Activated naive CD8-positive, alpha-beta T cell treated with anti-CD3 and anti-CD28 coated beads, Interleukin-2, amount 50 U/mL, for 24 hours (primary cell): ENCODE measurements at places on chromosomes 3 and 15.

- no peaks in the 10 kb centered on the region for H3K36me3 ChIP-seq
- no peak for DNase-seq
- peaks cover 1% of the 10 kb centered on the region for H3K27me3 ChIP-seq
Observed at GRCh38 chr3:73789825-73790444, 165.2 kb upstream of the PDZRN3 start.

- H3K36me3 ChIP-seq: no peaks in the 10 kb centered on the region
- H3K4me1 ChIP-seq: no peaks in the 10 kb centered on the region
- H3K27me3 ChIP-seq: peaks cover 9% of the 10 kb centered on the region
- no peak for DNase-seq
- no peak overlapping the region for H3K27ac ChIP-seq
- no peak overlapping the region for H3K4me3 ChIP-seq
Observed at GRCh38 chr3:142915636-142916035, 26.8 kb upstream of the PCOLCE2 start.

DNA sequence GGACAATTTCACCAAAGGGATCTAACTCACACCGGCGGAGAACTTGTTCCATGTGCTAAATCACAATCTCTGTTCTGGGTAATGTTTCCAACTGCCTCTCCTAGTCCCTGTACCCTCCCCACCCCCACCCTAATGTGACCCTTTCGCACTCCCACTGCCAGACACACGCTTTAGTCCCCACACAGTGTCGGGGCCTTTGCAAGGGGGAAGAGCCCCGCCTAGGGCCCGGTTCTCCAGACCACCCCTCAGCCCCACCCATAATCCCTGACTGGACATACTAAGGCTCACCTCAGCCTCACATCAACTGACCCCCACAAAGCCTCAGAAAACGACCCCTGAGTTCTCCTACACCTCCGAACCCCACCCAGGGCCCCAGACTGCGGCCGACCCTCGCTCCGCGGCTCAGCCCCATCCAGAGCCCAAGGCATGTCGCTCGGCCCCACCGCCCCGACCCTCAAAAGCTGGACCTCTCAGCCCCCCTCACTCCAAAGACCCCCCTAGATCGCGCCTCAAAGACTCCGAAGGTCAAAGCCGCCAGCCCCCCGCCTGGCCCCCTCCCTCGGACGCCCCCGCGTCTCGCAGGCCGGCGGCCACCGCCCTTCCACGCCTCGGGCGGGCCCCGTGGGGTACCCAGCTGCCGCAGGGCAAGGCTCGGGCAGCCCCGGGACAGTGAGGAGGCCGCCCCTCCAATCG lies 72.0 kb upstream of the MAP4 start:
- peak; percentile 30 for DNase-seq
- peaks cover 15% of the 10 kb centered on the region for H3K36me3 ChIP-seq
- peaks cover 31% of the 10 kb centered on the region for H3K4me1 ChIP-seq
- peak overlapping the region; percentile 74 for H3K27ac ChIP-seq
- no peaks in the 10 kb centered on the region for H3K27me3 ChIP-seq

DNA sequence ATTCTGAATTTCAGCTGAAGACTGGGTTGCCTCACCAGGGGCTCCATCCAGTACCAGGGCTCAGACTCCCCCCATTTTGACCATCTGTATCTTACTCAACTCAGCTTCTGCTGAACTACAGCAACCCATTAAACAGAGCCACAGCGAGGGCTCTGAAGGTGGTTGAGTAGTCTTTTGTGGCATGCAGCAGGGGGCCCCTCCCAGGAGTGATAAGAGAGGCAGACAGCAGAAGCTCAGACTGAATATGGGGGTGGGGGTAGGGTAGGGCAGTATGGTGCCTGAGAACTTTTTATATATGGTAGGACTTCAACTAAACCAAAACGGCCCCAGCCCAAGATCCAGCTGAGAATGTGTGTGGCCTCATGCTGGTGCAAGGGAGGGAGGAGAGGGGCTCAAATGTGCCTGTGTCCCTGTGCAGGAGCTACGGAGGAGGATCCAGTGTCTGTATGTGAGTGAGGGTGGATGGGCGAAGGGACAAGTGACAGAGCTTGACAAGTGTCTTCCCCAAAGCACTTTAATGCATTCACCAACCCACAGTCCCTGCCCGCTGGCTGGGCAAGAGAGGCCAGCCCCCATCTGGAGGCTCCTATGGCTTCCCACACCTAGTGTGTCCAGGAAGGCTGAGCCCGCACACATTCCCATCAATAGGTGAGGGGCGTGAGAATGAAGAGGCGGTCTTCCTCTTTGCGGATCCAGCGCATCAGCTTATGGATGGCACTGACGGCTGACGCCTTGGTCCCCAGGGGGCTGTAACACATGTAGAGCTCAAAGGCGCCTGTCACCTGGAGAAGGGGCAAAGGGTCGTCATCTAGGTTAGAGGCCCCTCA lies 4.9 kb upstream of the MST1R start:
- H3K27me3 ChIP-seq: no peaks in the 10 kb centered on the region
- DNase-seq: no peak

GRCh38 chr3:141623691-141624090 lies 114.4 kb upstream of the RNF7 start:
- H3K4me1 ChIP-seq: no peaks in the 10 kb centered on the region
- no peak overlapping the region for H3K4me3 ChIP-seq
- H3K36me3 ChIP-seq: no peaks in the 10 kb centered on the region
- no peaks in the 10 kb centered on the region for H3K27me3 ChIP-seq
- H3K27ac ChIP-seq: no peak overlapping the region

- H3K4me1 ChIP-seq: peaks cover 14% of the 10 kb centered on the region
- peaks cover 2% of the 10 kb centered on the region for H3K27me3 ChIP-seq
- no peak overlapping the region for H3K27ac ChIP-seq
- DNase-seq: no peak
- H3K4me3 ChIP-seq: no peak overlapping the region
Observed at GRCh38 chr3:143080196-143080595, 39.4 kb upstream of the CHST2 start.

GRCh38 chr3:47005212-47006144 lies 26.0 kb downstream of the NBEAL2 start:
- H3K27ac ChIP-seq: no peak overlapping the region
- H3K4me3 ChIP-seq: no peak overlapping the region
- H3K36me3 ChIP-seq: peaks cover 14% of the 10 kb centered on the region
- no peak for DNase-seq

DNA sequence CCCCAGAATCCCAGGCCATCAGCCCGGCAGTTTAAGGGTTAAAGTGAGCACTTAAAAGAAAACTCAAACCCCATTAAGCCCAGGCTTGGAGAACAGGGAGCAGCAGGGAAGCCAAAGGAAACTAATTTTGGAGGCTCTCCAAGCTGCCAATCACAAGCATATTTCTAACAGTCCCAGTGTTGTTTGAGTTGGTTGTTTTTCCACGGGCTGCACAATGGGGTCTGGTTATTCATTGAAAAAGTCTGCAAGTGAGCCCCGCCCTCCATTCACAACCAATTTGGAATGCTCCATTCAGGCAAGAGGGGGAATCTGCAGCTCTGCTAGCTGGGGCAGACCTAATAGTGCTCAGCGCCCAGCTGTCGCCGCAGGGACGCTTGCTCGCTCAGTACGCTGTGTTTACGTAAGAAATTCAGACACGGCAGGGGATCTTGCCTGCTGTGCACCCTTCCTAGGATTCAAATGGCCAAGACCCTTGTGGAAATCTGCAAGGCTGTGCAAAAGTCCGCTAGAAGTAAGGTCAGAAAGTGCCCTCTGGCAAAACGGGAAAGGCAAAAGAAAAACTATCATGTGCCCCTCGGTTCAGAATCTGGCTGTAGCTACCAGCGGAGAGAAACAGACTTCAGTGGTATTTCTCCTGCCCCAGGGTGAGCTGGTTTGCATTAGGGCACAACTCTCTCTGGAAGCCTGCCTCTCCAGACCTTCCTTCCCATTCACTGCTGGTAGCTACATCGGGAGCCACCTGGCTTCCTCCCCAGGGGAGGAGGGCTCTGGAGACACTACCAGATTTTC lies 11.0 kb downstream of the ETV5 start:
- H3K27me3 ChIP-seq: peaks cover 67% of the 10 kb centered on the region
- H3K4me3 ChIP-seq: peak overlapping the region; percentile 46
- no peak for DNase-seq
- H3K36me3 ChIP-seq: no peaks in the 10 kb centered on the region
- H3K27ac ChIP-seq: no peak overlapping the region

DNA sequence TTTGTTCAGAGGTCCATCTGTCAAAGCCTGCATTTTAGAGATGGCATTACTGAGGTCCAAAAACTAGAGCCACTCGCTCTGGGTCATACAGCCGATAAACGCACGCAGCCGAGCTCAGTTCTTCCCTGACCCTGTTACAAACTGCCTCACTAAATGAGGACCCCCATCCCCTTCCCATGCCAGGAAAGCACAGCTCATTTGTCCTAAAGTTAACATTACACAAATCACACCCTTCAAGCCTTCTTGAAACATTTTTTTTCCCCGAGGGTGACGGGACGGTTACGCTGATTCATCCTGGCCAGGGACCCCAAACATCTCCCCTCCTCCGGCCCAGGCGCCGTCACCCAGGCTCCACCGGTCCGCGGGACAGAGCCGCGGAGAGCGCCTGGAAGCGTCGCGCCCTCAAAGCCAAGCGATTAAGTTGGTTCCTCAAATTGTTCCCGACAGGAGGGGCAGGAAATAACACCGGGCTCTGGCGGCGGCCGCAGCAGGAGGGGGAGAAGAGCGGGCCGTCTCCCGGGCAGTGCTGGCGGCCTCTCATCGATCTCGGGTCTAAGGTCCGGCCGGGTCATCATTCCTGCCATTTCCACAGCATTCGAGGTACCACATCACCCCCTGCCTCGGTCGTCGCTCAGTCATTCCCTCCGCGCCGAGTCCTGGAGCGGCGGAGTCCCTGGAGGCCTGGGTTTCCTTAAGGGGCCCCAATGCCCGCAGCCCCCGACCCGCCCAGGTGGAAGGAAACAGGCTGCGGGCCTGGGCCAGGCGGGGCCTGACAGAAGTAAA lies 619 bp upstream of the CMTM8 start:
- H3K4me3 ChIP-seq: peak overlapping the region; percentile 51
- H3K4me1 ChIP-seq: peaks cover 15% of the 10 kb centered on the region
- peak; percentile 5 for DNase-seq
- peaks cover 10% of the 10 kb centered on the region for H3K27me3 ChIP-seq

DNA sequence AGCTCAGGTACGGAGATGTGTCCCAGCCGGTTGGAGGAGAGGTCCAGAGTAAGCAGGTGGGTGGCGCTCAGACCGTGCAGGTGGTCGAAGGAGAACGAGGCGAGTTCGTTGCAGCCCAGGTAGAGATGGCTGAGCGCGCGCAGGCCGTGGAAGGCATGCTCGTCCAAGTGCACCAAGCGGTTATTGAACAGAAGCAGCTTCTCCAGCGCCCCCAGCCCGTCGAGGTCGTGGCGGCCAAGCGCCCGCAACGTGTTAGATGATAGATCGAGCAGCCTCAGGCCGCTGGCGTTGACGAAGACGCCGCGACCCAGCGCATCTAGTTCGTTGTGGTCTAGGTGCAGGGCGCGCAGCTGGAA lies 648 bp downstream of the AMIGO3 start:
- H3K36me3 ChIP-seq: peaks cover 8% of the 10 kb centered on the region
- no peak overlapping the region for H3K27ac ChIP-seq
- no peak for DNase-seq
- peaks cover 28% of the 10 kb centered on the region for H3K4me1 ChIP-seq
- peak overlapping the region; percentile 75 for H3K4me3 ChIP-seq
- no peaks in the 10 kb centered on the region for H3K27me3 ChIP-seq

GRCh38 chr3:128071771-128072453 lies 19.7 kb downstream of the SEC61A1 start:
- H3K36me3 ChIP-seq: peaks cover 31% of the 10 kb centered on the region
- H3K4me3 ChIP-seq: no peak overlapping the region
- H3K27me3 ChIP-seq: no peaks in the 10 kb centered on the region
- peaks cover 17% of the 10 kb centered on the region for H3K4me1 ChIP-seq

- H3K4me1 ChIP-seq: no peaks in the 10 kb centered on the region
- no peak overlapping the region for H3K4me3 ChIP-seq
- no peak overlapping the region for H3K27ac ChIP-seq
- no peaks in the 10 kb centered on the region for H3K36me3 ChIP-seq
- peaks cover 3% of the 10 kb centered on the region for H3K27me3 ChIP-seq
- no peak for DNase-seq
Observed at GRCh38 chr15:65368302-65369211, 9.2 kb downstream of the IGDCC3 start.

DNA sequence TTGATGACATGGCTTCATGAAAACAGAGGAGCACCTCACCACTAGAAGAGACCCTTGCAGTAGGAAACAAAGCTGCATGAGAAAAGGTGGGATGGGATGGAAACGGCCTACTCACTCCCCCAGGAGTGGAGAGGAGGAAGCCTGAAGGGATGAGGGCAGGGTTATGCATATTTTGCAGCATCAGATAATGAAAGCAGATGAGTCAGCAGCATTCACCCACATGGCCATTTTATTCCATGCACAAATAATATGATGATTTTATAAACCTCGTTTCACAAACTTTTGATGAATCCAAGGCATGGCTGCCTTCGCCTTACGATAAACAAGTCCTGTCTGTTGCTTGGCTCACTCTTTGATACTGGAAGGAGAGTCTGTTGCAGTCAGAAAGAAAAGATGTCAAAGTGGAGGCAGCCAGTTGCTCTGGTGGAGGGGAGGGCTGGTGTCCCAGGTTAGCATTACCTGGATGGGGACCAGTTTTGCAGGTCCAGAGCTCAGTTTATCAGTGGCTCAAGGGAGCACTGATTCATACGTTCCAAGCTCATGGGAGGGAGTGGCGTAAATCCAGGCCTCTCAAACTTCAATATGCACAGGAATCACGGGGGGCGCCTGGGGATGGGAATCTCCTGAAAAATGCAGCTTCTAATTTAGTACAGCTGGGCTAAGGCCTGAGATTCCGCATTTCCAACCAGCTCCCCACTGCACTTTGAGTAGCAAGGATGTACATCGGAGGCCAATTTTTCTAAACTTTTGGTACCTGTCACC lies 9.2 kb upstream of the EHD4 start:
- no peaks in the 10 kb centered on the region for H3K4me1 ChIP-seq
- no peaks in the 10 kb centered on the region for H3K36me3 ChIP-seq
- no peak overlapping the region for H3K4me3 ChIP-seq
- H3K27ac ChIP-seq: no peak overlapping the region
- H3K27me3 ChIP-seq: peaks cover 4% of the 10 kb centered on the region

DNA sequence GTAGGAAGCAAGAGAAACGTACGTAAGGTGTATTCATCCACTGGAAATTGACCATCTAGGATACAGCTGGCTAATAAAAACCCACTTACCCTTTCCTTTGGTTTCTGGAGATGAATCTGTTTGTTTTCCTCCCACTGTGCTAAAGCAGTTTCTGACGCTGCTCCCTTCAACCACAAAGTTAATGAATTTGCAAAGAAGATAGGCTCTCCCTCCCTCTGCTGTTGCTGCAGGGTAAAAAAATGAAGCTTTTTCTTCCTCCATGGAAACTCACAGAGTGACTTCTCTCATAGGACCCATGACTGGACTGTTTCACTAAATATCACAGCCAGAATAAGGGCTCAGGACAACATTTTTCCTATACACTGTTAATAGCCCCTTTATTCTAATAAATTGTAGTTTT lies 172.1 kb upstream of the LRRN1 start:
- H3K4me3 ChIP-seq: no peak overlapping the region
- H3K4me1 ChIP-seq: no peaks in the 10 kb centered on the region
- no peak overlapping the region for H3K27ac ChIP-seq
- H3K27me3 ChIP-seq: no peaks in the 10 kb centered on the region
- H3K36me3 ChIP-seq: no peaks in the 10 kb centered on the region

- H3K4me1 ChIP-seq: peaks cover 40% of the 10 kb centered on the region
- H3K27ac ChIP-seq: peak overlapping the region; percentile 51
- H3K27me3 ChIP-seq: no peaks in the 10 kb centered on the region
- H3K4me3 ChIP-seq: peak overlapping the region; percentile 92
- no peak for DNase-seq
Observed at GRCh38 chr3:182796310-182796709, 3.0 kb downstream of the ATP11B start.

GRCh38 chr3:11764931-11765363 lies 81.7 kb downstream of the TAMM41 start:
- peak overlapping the region; percentile 86 for H3K27ac ChIP-seq
- H3K36me3 ChIP-seq: no peaks in the 10 kb centered on the region
- no peaks in the 10 kb centered on the region for H3K27me3 ChIP-seq
- peak; percentile 17 for DNase-seq
